Stimulated activated CD8-positive, alpha-beta memory T cell treated with anti-CD3 and anti-CD28 coated beads, Interleukin-7, amount 100 ng/mL, for 1 hour (primary cell): ENCODE measurements at places on chromosomes 2 and 18.

DNA sequence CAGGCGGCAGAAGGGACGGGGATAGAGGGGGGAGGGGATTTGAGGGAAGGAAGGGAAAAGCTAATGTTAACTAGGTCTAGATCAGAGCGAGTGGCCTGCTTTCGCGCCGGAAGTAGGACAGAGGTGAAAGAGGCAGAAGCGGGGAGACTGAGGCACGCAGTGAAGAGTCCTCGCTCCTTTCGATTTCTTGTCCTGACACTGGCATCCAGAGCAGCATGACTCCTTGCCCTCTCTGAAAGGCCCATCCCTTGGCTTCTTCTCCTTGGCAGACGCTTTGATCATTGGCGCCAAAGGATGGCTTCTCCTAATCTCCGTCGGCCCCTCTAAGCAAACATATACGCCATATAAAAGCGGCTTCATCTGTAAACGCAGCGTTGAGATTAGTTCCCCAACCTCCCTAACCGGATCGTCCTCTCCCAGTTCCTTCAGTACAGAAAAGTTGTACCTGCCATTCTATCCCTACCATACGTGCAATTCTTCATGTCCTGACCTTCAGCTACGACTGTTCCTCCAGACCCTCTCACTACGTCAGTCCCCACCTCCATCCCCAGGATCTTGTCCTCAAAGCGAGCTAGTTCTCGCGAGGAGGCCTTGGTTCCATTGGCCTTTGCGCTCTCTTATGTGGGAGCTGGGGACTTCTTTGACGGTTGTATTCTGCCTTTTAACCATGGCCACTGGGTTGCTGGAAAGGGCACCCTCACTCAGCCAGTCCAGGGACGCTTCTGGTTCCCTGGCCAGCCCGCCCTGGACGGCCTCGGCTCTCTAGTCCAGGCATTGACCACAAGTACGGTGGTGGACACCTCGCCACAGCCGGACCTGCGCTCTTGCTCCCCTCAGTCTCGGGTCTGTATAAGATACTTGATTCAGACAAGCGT lies 857 bp upstream of the NEUROD1 start:
- DNase-seq: no peak

DNA sequence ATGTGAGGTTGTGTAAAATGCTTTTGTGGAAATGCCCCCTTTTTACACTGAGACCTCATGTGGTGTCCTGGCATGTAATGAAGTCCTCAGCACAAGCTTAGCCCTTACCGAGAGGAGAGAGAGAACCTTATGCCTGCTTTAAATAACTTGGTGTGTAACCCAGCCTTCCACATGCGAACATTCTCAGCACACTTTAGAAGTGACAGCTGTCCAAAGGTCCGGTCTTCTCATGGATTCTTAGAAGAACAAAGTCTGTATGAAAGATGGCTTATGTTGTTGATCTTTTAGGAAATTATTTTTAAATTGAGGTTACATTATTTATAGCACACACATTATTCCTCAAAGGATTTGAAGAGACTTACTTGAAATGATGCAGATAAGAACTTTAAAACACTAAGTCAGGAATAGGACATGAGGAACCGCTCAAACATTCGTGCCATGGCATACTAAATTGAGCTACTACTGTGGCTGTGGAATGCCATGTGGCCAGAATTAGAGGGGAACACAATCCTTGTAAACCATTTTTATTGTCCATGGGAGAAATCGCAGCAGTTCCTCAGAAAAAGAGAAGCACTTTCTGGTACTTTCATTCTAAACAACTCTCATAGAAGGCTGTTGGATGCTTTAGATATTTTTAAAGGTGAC lies 79.6 kb downstream of the WDSUB1 start:
- no peak for DNase-seq

GRCh38 chr2:8535469-8535795 lies 146.4 kb upstream of the ID2 start:
- DNase-seq: no peak

GRCh38 chr2:227163485-227163997 lies 464 bp downstream of the COL4A4 start:
- DNase-seq: no peak

- no peak for DNase-seq
These were observed 485.2 kb downstream of the EIPR1 start for GRCh38 chr2:2892378-2892777.

DNA sequence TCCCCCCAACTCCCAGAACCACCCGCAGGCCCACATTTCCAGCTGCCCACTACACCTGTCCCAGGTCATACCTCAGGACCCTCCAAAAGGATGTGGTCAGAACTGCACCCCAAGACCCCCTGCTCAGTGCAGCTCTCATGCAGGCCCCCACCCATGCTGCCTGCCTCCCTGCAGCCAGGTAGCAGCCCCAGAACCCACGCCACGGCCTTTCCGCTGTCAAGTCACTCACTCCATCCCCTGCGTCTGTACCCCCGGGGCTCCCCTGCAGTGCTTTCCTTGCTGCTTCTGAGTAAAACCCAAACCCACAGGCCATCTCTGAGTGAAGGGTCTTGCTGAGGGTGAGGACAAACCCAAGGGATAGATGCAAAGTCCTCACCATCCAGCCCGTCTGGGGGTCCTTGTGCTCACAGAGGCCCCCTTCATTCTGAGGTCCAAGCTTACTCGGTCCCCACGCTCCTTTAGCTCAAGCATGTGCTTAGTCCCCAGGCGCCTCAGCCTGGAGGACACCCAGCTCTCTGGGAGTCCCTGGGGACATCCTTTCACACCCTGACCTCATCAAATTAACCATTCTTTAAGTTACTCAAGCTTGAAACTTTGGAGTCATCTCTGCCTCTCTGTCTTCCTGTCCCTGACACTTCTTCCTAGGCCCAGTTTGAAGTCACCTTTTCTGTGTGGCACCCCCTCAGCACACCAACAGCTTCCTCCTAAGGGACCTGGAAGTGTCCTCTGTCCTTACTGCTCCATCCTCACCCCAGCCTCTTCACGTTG lies 130.1 kb downstream of the SMAD7 start:
- DNase-seq: no peak
